ENCODE measurements at places on chromosomes 11 and 22.

DNA sequence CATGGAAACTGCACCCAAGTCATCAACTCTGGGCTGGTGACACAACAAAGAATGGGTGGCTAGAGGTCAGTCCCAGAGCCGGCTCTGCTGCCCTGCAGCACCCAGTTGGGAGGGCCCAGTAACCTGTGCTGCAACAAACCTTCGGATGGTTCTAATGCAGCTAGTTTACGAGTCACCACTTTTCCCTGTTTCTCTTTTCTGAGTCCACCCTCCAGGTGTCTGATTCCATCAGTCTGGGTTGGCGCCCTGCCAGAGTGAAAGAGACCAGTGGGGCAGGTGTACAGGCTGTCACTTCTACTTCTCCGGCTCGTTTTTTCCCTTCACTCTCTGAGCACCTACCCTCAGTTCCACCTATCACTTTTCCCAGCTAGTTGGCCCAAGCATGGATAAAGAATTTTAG, 572.9 kb downstream of the NTM start:
- no peak for DNase-seq

DNA sequence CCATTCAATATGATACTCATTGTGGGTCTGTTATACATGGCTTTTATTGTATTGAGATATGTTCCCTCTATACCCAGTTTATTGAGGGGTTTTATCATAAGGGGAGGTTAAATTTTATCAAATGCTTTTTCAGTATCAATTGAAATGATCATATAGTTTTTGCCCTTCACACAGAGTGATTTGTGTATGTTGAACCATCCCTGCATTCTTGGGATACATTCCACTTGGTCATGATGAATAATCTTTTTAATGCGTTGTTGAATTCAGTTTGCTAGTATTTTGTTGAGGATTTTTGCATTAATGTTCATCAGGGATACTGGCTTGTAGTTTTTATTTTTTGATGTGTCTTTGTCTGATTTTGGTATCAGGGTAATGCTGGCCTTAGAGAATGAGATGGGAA, 98.0 kb downstream of the ATG16L2 start:
- no peak for DNase-seq

- no peak for DNase-seq
These were observed 3.0 kb downstream of the GSTT4 start for GRCh38 chr22:24002272-24002671.

DNA sequence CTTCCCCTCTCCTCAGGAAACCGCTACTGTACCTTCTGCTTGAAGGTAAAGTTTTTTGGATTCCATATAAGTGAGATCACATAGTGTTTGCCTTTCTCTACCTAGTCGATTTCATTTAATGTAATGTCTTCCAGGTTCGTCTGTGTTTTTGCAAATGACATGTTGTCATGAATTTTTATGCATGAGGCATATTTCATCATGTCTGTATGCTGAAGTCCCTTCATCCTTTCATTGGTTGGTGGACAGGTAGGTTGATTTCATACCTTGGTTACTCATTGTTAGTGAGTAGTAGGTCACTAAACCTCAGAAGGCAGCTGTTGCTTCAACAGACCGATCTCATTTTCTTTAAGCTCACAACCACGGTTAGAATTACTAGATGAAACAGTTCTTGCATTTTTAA, 60.3 kb downstream of the LRRC74B start:
- no peak for DNase-seq

DNA sequence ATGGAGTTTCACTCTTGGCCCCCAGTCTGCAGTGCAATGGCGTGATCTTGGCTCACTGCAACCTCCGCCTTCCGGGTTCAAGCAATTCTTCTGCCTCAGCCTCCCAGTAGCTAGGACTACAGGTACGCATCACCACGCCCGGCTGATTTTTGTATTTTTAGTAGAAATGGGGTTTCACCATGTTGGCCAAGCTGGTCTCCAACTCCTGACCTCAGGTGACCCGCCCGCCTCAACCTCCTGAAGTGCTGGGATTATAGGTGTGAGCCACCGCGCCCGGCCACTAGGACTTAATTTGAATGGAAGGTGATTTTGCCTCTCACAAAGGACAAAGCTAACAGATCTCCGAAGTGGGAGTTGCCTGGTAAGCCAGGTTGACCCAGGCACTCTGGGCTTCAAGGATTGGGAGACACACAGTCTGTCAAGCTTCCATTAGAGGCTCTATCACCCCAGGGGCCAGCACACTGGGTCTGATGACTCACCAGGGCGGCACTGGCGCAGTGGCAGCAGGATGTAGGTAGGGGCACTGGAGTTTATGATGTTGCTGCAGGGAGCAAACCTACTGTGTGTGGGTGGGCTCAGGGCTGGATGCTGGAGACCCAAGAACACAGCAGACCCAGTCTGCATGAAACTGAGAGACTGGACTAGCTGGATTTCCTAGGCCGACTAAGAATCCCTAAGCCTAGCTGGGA, 17.8 kb upstream of the KCTD14 start:
- DNase-seq: peak; percentile 24

DNA sequence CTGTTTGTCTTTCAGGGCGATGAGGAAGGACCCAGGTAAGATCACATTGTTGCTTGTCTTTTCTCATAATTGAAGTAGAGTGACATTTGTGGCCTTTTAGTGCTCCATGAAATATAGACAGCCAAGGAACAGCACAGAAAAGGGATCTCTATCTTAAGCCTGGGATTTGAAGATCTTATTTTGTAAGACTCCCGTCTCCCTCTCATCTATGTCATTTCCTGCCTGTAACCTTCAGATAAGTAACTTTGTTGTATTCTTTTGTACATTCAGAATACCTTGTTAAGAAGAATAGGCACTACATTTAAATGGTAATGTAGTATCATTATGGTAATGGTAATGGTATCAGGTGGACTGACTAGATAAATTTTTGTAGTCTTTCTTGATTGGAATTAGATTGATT, 72.8 kb downstream of the TRIM44 start:
- no peak for DNase-seq

- DNase-seq: peak; percentile 11
These were observed 356.2 kb downstream of the GRM5 start for GRCh38 chr11:88709567-88709966.

- DNase-seq: peak; percentile 83
These were observed 12.3 kb upstream of the ASPHD2 start for GRCh38 chr22:26416670-26417276.

DNA sequence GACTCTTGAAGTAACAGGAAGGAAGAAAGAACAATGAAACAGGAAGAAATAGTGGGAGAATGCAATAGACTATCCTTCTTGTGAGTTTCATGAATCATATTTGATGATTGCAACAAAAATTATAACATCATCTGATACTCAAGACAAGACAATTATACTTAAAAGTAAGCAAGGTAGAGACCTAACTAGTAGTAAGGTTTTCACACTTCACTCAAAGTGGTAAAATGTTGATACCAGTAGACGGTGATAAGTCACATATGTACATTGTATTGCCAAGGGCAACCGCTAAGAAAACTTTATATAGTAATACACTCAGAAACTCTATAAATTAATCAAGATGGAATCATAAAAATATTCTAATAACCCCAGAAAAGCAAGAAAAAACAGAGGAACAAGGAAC, 107.8 kb downstream of the CYP2R1 start:
- DNase-seq: no peak

GRCh38 chr22:37657590-37658132, 862 bp upstream of the PDXP start:
- DNase-seq: peak; percentile 47

DNA sequence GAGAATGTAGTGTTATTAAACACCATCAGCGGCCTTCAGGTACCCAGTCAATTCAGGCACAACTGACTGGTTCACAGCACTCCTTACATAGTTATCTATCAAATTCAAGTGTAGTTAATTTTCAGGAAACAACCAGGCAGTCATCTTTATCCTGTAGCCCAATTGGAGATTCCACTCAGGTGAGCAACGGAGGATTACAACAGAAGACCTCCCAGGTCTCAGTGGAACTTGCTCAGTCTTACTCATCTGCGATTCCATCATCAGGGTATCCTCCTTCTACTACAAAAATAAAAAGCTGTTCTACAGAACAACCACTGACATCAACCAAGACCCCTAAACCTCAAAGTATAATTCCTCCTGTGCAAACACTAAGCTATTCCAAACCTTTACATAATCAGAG, 39.6 kb downstream of the QSER1 start:
- no peak for DNase-seq

- DNase-seq: peak; percentile 76
These were observed 1310.3 kb downstream of the TBC1D22A start for GRCh38 chr22:48072777-48073176.

DNA sequence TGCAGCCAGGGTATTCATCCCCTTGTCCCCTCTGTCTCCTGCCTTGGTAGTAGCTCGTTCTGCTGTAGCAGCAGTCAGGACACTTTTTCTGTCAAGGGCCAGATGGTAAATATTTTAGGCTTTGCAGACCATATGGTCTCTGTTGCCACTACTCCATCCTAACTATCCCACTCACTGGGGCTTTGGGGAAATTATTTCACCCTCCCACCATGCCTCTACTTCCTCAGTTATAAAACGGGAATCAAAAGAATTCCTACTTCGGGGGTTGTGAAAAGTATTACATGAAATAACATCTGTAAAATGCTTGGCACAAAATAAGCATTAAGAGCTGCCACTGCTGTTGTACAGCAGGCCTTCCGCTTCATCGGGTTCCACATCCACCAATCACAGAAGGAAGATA, 89.9 kb upstream of the LDLRAD3 start:
- DNase-seq: no peak

- DNase-seq: no peak
These were observed 7.7 kb upstream of the PLET1 start for GRCh38 chr11:112268406-112268805.

DNA sequence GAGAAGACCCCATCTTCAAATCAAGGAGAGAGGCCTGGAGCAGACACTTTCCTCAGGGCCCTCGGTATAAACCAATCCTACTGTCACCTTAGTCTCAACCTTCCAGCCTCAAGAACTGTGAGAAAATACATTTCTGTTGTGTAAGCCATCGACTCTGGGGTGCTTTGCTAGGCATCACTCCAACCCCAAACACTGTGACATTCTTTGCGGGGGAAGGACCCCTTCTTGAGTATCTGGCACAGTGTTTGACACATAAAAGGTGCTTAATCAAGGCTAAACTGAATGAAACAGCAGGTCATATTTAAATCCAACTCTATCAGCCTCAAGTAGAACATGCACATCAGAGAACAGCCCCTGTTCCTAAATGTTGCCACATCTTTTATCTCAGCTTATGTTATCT, 558.1 kb downstream of the INSC start:
- no peak for DNase-seq

- no peak for DNase-seq
These were observed 273.8 kb upstream of the ZC3H12C start for GRCh38 chr11:109819410-109819809.

DNA sequence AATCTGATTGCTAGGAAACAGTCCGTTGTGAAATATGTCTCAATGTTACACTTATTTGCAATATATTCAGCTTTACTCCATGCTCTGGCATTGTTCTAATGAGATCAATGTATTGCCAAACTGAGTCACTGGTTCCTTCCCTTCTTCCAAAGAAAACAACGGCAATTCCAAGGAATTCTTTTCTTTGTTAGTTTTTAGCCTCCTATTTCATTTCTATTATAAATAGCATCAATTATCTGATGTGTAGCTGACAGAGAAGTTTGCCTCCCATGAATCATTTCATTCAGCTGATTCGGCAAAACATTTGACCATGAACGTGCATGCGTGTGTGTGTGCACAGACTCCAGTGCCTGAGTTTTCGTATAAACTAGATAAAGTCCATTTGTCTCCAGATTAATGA, 346.8 kb downstream of the ETS1 start:
- no peak for DNase-seq

DNA sequence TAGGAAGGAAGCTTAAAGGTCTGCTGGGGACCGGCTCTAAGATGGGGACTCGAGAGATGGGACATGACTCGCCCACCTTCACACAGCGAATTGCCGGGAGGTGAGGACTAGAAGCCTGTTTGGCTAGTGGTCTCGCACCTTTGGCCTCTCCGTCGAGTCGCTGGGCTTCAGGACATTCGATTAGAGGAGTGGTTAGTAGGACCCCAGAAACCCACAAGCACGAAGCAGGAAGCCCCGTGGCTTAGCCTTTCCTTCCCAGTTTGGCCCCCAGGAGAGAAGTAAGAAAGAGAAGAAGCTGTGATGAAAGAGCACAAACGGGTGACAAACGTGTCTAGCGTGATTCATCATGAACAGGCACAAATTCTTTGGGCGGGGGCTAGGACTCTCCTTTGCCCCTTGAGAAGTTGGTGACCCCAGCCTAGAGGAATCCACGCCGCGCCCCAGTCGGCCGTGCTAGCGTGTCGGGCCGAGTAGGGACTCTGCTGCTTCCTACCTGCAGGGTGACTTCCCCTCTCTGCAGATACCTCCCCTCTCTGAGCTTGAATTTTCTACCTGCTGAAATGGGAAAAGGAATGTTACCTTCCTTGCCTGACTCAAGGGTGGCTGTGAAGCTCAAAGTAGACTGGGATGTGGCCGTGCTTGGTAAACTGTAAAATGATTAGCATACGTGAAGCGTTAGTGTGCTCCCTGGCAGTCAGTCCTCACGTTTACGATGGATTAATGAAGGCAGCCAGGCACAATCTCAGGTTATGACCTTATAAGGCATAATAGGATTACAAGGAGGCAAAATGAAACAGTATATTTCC, 1.1 kb upstream of the ADM start:
- DNase-seq: peak; percentile 80

DNA sequence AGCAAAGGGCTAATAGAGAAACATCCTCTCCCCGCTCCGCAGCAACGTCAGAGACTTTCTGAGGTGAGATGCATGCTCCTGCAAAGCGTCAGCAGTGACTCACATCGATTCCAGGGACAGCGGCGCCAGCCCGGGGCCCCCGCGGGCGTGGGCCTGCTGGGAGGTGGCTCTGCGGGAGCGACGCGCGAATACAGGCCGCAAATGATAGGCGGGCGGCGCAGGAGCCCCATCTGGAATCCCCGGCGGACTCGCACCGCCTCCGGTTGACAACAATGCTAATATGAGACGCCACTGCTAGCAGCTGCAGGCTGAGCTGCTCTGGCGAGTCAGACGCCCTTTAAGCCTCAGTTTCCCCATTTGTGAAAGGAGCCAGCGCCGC, 557 bp downstream of the RANGAP1 start:
- DNase-seq: peak; percentile 61

GRCh38 chr11:26142891-26143290, 189.0 kb upstream of the ANO3 start:
- DNase-seq: peak; percentile 30

DNA sequence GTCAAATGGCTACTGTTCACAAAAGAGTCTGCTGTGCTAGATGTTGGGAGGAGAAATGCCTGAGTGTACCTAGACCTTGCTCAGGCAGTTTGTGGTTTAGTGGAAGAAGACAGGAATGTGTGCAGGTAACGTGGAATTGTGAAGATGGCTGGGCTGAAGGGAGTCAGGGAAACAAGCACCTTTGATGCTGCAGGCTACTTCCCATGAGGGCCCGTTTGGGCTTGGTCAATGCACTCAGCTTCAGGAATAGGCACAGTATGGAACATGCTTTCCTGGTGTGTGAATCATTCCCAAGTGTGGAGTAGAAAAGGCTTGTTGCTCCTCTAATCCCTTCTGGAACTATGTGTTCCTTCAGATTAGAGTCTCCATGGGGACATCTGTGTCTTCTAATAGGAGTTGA, 318.3 kb upstream of the MTNR1B start:
- no peak for DNase-seq

- no peak for DNase-seq
These were observed 94.9 kb downstream of the TBC1D22A start for GRCh38 chr22:46857142-46857884.

Measured in GM23338 (cell line).